ENCODE measurements at places on chromosomes 1 and 21. TPM values are rescaled to one million over a fixed set of nuclear protein-coding genes. Genes with fewer than 3 reads are reported as not detected.

HFM1 gene
- total RNA-seq: 3.1 TPM

- peak overlapping the region; percentile 70 for H3K4me3 ChIP-seq
- H3K27ac ChIP-seq: peak overlapping the region; percentile 47
- peaks cover 24% of the 10 kb centered on the region for H3K36me3 ChIP-seq
- H3K4me1 ChIP-seq: peaks cover 5% of the 10 kb centered on the region
These were observed 55.9 kb downstream of the DAP3 start for GRCh38 chr1:155744711-155745283.

DNA sequence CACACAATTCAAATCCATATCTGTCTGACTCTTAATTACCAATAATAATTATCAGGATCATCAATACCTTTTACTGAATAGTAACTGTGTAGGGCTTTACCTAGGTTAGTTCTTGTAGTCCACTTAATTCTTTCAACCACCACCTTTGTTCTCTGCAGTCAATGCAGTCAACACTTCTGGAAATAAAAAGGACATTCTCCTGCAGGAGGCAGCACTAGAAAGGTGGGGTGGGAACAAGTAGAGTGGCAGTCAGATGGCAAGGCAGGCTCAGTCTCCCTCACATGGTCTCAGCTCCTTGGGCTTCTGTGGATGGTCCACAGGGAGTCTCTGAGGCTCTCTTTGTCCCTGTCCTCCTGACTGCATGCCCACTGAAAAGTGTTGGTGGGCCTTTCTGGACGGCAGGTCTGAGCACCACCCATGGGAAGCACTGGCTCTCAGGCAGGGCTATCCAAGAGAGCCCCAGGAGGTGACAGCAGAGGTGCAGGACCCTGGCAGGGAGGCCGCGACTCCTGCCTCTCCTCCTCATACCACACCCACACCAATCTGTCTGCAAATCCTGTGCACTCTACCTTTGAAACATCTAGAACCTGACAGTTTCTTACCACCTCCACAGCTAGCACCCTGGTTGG lies 237.3 kb downstream of the FOXD2 start:
- H3K4me3 ChIP-seq: no peak overlapping the region
- no peaks in the 10 kb centered on the region for H3K36me3 ChIP-seq
- H3K27me3 ChIP-seq: no peaks in the 10 kb centered on the region
- no peaks in the 10 kb centered on the region for H3K4me1 ChIP-seq
- H3K27ac ChIP-seq: no peak overlapping the region

DNA sequence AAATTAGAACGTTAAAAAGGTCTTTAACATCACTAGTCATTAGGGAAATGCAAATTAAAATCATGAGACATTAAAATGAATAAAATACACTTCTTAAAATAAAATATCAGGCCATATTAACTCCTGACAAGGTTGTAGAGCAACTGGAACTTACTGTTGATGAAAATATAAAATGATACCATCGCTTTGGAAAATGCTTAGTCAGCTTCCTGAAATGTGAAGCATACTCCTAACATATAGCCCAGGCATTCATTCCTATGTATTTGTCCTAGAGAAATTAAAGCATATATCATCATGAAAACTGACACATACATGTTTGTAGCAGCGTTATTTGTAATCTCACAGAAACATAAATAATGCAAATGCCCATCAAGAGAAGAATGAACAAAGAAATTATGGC lies 211.5 kb upstream of the CHRM3 start:
- H3K27ac ChIP-seq: no peak overlapping the region
- no peak for DNase-seq
- H3K4me3 ChIP-seq: no peak overlapping the region
- H3K4me1 ChIP-seq: no peaks in the 10 kb centered on the region
- no peaks in the 10 kb centered on the region for H3K36me3 ChIP-seq
- H3K27me3 ChIP-seq: no peaks in the 10 kb centered on the region

CYP4B1 gene
- total RNA-seq: 0.15 TPM

GRCh38 chr1:59126366-59126765 lies 170.5 kb upstream of the FGGY start:
- H3K27ac ChIP-seq: no peak overlapping the region
- no peaks in the 10 kb centered on the region for H3K36me3 ChIP-seq
- peaks cover 13% of the 10 kb centered on the region for H3K4me1 ChIP-seq
- no peak overlapping the region for H3K4me3 ChIP-seq
- H3K27me3 ChIP-seq: no peaks in the 10 kb centered on the region

DNA sequence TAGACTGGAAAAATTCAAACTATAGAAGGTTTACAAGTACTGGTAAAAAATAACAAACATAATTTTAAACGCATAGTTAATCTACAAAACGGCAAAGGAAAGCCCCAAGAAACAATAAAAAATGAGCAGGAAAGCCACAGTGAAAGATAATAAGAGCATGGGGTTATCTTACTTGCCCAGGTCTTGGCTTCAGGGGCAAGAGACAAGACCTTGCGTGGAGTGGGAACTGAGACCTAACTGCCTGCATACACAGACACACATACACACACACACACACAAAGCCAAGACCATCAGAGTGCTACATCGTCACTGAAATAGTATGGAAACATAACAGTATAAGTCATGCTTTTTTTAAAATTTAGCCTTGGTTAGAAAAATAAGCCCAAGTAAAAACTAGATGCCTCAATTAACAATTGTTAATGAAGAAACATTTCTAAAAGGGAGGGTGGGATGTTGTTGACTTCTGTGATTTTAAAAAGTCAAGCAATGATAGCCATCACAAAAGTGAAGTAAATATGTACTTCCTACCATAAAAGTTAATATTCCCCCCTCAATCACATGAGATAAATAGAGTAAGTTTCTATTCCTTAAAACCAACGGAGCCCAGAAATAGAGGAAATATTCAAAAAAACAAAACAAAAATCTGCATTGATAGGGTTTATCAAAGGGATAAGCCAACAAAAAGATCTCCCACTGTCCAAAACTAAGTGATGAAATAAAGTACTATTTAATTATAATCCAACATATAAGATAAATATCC lies 29.4 kb upstream of the CRP start:
- H3K27me3 ChIP-seq: no peaks in the 10 kb centered on the region
- H3K4me3 ChIP-seq: no peak overlapping the region
- no peak overlapping the region for H3K27ac ChIP-seq
- no peaks in the 10 kb centered on the region for H3K36me3 ChIP-seq
- no peak for DNase-seq

DNA sequence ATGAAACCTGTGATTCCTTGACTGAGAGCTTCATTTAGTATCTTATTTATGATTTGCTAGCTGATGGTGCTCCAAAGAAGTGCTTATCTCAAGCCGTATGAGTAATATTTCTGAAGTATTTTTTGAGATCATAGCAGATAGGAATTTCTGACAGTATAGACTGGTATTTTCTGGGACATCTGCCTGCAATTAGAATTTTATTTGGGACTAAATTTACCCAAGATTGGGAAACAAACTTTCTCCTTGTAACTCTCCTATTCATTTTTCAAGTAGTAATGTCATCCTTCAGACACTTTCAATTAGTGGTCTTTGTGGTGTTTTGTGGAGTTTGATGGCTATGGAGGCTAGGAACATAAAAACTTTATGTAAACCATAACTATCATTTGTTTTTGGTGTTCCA lies 597.2 kb upstream of the ZP4 start:
- no peaks in the 10 kb centered on the region for H3K27me3 ChIP-seq
- H3K4me1 ChIP-seq: no peaks in the 10 kb centered on the region
- no peak overlapping the region for H3K4me3 ChIP-seq
- H3K36me3 ChIP-seq: no peaks in the 10 kb centered on the region

DNA sequence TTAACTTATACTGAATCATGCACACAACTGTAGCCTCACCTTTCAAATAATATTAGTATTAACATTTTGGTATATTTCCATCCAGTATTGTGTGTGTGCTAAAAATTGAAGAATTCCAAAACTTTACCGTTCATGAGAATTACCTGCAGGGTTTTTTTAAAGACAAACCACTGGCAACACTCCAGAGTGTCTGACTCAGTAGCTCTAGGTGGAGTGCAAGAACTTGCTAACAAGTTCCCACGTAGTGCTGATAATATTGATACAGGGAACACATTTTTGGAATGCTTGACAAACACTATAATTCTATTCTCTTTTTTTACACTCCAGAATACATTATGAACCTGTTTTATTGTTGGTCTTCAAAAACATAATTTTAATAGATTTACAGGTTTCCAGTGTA lies 27.7 kb upstream of the SLC5A9 start:
- H3K4me1 ChIP-seq: no peaks in the 10 kb centered on the region
- no peak overlapping the region for H3K27ac ChIP-seq
- H3K36me3 ChIP-seq: no peaks in the 10 kb centered on the region
- H3K4me3 ChIP-seq: no peak overlapping the region
- DNase-seq: no peak
- H3K27me3 ChIP-seq: no peaks in the 10 kb centered on the region

GRCh38 chr1:25922971-25923552 lies 16.8 kb upstream of the STMN1 start:
- H3K4me3 ChIP-seq: peak overlapping the region; percentile 72
- peak overlapping the region; percentile 2 for H3K27ac ChIP-seq
- no peaks in the 10 kb centered on the region for H3K27me3 ChIP-seq
- H3K4me1 ChIP-seq: peaks cover 6% of the 10 kb centered on the region
- DNase-seq: peak; percentile 34
- H3K36me3 ChIP-seq: no peaks in the 10 kb centered on the region

GRCh38 chr1:43509007-43509739 lies 21.5 kb upstream of the PTPRF start:
- no peaks in the 10 kb centered on the region for H3K36me3 ChIP-seq
- no peak for DNase-seq
- H3K4me1 ChIP-seq: no peaks in the 10 kb centered on the region
- H3K27ac ChIP-seq: no peak overlapping the region
- H3K4me3 ChIP-seq: no peak overlapping the region

HTR6 gene
- total RNA-seq: not detected

MR1 gene
- total RNA-seq: 2.0 TPM

- DNase-seq: no peak
- H3K4me3 ChIP-seq: no peak overlapping the region
These were observed 1.5 kb downstream of the TNFRSF25 start for GRCh38 chr1:6464514-6464836.

CELA3B gene
- 0.42 TPM for total RNA-seq

- DNase-seq: no peak
- H3K27ac ChIP-seq: no peak overlapping the region
- no peak overlapping the region for H3K4me3 ChIP-seq
- no peaks in the 10 kb centered on the region for H3K27me3 ChIP-seq
- no peaks in the 10 kb centered on the region for H3K36me3 ChIP-seq
These were observed 351.9 kb downstream of the ADGRL2 start for GRCh38 chr1:82152356-82153271.

DNA sequence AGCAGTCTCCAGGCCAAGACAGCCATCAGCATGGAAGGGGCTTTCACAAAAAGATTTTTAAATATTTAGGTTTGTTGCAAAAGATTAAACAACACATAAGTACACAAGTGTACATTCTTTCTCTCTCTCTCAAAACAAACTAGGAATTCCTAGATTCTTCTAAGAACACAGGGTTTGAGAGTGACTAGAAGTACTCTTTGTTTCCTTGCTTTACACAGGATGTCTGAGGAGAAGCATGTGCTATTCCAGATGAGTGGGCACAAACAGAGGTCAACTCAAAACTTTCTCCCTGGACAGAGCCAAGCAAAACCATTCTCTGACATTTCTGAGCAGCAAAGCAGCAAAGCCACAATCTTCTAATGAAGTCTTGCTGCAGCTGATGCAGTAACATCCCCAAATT lies 210.6 kb upstream of the HOOK1 start:
- no peak for DNase-seq
- peaks cover 8% of the 10 kb centered on the region for H3K36me3 ChIP-seq
- H3K27ac ChIP-seq: no peak overlapping the region
- no peak overlapping the region for H3K4me3 ChIP-seq
- no peaks in the 10 kb centered on the region for H3K27me3 ChIP-seq

DNA sequence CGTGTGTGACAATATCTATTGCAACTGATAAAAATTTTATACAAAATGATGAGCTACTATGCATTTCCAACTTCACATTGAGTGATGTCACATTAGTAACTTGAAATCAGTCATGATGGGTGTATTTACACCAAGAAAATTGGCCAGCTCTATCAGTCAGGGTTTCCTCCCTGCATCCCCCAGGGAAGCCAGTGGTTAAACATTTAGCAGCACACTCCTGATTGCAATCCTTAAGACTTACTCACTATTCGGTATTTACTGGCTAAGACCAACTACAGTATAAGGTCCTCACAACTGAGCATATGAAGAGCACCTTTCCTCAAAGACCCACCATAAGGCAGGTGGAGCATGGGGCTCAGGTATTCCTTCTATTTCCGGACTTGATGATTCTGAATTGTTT lies 41.3 kb upstream of the PTGFRN start:
- H3K4me1 ChIP-seq: no peaks in the 10 kb centered on the region
- no peak for DNase-seq
- H3K36me3 ChIP-seq: no peaks in the 10 kb centered on the region

KRTAP23-1 gene
- not detected for total RNA-seq

DNA sequence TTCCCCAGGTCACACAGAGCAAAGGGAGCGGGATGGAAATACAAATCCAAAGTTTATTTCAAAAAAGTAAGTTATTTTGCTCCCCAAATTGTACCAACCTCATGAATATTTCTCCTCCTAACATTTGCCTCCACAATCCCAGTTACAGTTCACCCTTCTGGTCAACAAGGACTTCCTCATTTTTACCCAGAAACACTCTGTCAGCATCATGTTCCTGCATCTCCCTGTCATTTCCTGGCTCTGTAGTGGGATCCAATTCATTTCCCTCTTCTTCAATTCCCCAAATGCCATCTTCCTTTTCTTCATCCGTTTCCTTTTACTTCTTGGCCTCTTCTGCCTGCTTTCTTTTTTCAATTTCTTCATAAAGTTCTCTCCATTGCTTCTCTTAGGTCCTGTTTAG lies 32.0 kb upstream of the EPS15 start:
- no peaks in the 10 kb centered on the region for H3K36me3 ChIP-seq
- no peak overlapping the region for H3K27ac ChIP-seq
- H3K27me3 ChIP-seq: no peaks in the 10 kb centered on the region
- no peak for DNase-seq
- H3K4me1 ChIP-seq: no peaks in the 10 kb centered on the region
- H3K4me3 ChIP-seq: no peak overlapping the region

DNA sequence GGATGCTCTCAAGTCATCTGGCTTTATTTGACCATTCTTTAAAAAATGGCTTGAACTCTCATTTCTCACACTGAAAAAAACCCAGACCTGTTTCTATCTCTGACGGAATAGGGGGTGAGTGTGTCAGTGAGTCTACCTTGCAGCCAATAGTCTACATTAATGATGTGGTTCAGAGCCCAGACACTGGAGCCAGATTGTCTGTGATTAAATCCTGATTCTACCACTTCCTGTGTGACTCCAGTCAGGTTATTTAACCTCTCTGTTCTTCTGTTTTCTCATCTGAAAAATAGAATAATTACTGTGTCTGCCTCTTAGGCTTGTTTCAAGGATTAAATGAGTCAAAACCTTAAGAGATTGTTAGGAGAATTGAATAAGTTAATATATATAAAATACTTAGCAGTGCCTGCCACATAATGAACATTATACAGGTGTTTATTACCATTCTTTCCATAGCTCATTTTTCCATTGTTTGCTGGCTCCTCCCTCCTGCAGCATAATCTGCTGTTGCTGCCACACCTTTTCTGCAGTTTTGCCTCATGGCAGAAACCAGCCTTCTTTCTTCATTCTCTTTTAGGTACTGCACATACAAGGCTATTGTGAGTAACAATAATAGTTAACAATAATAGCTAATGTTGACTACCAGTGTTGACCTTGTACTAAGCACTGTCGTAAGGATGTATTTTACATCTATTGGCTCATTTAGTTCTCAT lies 157.6 kb upstream of the IVNS1ABP start:
- H3K36me3 ChIP-seq: no peaks in the 10 kb centered on the region
- no peak overlapping the region for H3K27ac ChIP-seq
- no peak overlapping the region for H3K4me3 ChIP-seq
- no peak for DNase-seq
- no peaks in the 10 kb centered on the region for H3K4me1 ChIP-seq
- H3K27me3 ChIP-seq: no peaks in the 10 kb centered on the region

PLA2G5 gene
- 1.2 TPM for total RNA-seq

All from psoas muscle (tissue), 8 donors.